ENCODE measurements at places on chromosomes 3 and 15.

DNA sequence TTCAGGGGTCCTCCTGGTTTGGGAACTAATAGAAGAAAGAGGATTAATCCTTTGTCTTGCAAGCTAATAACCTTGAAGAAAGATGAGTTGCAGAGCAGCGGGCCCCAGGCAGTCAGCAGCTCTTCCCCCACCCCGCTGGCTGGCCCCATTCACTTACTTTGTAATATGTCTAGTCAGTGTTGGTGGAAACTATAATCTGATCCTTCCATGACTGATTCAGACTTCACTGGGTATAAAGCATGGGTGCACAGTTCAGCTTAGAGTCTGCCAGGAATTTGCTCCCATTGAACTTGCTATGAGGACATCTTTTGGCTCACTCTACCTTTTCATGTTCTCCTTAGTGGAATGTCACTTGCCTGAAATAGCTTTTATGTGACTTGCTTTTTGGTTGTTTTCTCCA lies 117.7 kb downstream of the CCNL1 start:
- no peak for DNase-seq

DNA sequence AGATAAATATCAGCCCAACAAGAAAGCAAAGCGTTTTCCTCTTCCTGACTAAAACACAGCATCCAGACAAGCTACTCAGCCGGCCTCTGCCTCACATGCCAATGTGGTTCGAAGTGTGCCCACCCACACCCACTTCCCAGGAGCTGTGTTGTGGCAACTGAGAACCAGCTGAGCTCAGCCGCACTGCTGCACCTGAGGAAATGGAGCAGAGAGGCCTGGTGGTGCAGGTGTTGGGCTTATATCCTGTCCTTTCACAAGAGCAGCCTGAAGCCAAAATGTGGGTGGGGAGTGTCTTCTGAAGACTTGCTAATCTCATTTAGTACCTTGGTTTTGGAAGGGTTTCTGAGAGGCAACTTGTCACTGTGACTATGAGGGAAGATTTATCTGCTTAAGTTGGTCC lies 23.0 kb upstream of the RETNLB start:
- no peak for DNase-seq

GRCh38 chr3:94246171-94246570 lies 183.3 kb downstream of the NSUN3 start:
- DNase-seq = no peak

GRCh38 chr3:71397046-71397445 lies 186.5 kb downstream of the FOXP1 start:
- DNase-seq = no peak

DNA sequence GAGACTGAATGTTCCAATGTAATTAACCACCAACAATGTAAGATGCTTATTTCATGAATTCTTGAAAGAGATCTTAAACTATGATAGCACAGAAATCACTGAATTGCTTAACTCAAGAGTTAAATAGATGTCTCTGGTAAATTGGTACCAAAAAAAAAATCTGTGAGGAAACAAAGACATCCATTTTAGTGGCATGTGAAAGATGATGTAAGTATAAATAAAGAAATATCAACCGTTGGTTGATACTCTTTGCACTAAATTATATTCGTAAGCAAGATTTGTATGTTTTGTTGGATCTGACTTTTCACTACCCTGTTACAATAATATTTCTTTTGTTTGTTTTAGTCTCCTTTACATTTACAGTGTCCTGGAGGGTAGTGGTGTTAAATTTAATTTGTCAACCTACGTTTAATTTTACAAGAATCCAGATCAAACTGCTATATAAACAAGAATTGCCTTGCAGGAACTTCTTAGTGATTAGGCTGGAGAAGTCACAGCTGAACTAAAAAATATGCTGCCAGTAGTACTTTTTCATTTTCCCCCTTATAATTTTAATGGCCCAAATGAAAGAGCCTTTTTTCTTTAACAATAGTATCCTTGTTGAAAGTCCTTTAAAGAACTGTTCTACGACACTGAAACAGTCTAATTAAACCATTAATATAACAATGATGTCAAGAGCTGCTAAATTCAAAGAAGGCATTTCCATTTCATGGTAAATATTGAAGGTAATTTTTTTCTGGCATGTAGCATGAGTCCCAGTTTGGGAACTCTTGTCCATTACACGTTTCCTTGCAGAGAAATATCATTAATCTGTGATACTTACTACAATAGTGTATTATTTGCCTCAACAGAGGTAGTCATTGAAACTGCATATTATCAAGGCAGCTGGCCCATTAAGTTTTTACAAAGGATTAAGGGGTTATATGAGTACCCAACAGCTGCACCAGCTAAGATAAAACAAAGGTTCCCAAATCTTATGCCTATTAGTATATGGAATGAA lies 109.6 kb upstream of the PHLDB2 start:
- no peak for DNase-seq

- DNase-seq = no peak
These were observed 83.6 kb upstream of the GSK3B start for GRCh38 chr3:120177707-120178306.

DNA sequence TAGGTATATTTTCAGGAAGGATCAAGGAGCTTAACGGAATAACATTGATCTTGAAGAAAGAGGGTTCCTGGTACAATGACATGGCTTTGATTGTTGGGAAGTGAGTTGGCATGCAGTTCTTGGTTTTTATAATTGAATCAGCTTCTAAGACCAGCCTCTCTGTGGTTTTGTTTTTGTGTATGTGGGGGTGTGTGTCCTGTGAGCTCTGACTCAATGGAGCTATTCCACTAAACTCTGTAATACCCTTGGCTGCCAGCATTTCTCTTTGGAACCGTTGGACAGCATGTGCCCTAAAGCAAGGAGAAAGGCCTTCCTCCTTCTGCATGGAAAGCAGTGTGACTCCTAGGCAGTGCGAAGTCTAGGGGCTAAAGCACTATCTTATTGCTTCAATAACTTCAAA lies 124.8 kb downstream of the EDEM1 start:
- DNase-seq = no peak

GRCh38 chr3:27312044-27312668 lies 57.0 kb downstream of the NEK10 start:
- peak; percentile 34 for DNase-seq

DNA sequence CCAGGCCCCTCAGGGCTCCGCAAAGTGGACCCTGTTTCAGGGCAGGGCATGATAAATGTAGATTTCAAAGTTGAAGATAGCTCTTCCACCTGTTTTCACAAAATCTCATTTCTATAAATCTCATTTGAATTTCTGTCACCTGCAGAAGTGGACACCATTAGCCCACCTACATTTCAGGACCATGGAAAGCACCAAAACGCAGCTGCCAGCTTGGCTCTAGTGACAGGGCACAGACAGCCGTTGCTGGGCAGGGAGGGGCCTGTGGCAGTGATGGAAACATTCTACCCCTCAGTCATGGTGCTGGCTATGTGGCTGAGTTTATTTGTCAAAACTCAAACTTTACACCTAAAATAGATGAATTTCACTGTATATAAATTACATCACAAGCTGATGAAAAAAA lies 40.4 kb downstream of the PRR23E start:
- DNase-seq = no peak

GRCh38 chr3:49295489-49296058 lies 18.5 kb upstream of the C3orf62 start:
- no peak for DNase-seq

- no peak for DNase-seq
These were observed 1.1 kb downstream of the FAH start for GRCh38 chr15:80153900-80154299.

- DNase-seq = no peak
These were observed 160.0 kb downstream of the NAALADL2 start for GRCh38 chr3:175018946-175019727.

DNA sequence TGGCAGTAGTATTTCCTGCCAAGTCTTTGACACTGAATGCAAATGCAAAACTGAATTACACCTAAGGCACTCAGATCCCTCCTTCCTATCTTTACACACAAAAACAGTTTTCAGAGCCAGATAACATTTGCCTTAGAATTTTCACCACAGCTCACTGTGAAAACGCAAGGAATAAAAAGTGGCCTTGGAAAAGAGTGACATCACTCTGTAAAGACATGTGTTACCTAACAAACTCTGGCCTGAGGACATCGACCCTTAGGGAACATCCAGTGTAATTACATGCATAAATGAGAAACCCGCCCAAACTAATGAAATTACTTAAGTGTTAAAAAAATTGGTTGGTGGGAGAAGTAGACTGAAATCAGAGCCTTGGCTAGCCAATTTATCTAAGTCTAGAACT lies 88.9 kb downstream of the PLOD2 start:
- DNase-seq = no peak

DNA sequence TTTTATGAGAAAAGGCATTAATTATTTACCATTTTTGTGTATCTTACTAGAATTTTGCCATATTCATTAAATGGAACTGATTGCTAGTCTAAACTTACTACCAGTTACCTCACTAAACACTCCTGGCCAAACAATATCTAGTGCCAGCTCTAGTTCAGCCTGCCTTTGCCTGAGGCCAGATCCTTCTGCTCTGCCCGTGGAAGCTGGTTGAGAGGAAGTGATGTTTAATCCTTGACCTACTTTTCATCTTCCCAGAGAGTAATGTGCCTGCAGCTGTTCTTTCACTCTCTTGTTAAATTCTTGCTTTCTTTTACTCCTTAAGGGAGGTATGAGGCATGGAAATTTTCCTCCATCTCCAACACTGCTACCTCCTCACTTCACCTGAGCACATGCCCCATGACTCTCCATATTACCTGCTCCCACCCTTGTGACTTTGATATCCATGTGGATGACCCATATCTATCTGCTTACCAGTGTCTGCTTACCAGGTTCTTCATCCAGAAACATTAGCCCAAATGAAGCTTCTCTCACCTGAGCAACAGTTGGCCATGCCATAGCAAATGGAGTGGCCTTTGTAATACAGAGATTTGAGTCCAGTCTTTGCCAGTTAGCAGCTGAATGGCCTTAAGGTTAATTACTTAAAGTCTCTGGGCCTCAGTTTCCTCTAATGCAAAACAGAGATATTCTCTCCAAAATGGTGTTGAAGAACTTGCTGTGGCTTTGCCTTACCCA lies 53.4 kb downstream of the UBE2E1 start:
- peak; percentile 52 for DNase-seq

All from prostate gland (tissue), 2 donors.